RWPE2 (cell line): ENCODE measurements at places on chromosomes 1 and 21.
A peak's percentile ranks its signal among the peaks of the same experiment; 100 is the strongest.

- DNase-seq = no peak
Observed at GRCh38 chr1:212920246-212920645, 30.1 kb upstream of the VASH2 start.

DNA sequence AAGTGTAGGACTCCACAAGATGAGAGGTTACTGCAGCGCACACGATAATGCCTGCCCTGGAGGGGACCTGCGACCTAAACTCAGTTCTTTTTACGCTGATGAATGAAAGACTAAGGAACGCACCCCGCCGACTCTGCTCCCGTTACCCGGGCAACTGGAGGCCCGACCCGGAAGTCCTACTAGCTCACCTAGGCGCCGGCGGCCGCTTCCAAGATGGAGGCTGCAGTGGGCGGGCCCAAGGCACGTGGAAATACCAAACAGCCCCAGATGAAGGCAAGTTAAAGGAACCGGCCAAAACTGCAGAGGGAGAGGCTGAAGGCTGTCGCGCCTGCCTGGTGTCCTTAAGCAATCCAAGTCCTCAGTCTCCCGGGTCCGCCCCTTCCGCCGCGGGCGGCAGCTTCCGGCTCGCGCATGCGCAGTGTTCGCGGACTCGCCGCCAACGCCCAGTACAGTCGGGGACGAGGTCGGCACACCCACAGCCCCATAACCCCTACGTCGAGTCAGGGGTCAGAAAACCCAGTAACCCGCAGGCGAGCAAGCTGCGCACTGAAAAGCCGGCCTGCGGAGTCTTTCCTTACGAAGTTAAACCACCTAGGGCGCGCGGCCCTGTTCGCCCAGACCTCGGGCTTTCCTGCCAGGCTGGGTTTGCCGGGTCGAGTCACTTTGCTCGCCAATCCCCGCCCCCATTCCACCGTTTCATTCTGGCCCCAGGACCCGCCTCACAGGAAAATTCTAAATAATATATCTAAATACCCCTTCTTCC, at the start of gene SETD4:
SETD4 (minus strand) TSS at position 368 of the 763 bp plus-strand sequence. CDS start 1,638 bp downstream, outside the sequence.
- DNase-seq = peak; percentile 93

DNA sequence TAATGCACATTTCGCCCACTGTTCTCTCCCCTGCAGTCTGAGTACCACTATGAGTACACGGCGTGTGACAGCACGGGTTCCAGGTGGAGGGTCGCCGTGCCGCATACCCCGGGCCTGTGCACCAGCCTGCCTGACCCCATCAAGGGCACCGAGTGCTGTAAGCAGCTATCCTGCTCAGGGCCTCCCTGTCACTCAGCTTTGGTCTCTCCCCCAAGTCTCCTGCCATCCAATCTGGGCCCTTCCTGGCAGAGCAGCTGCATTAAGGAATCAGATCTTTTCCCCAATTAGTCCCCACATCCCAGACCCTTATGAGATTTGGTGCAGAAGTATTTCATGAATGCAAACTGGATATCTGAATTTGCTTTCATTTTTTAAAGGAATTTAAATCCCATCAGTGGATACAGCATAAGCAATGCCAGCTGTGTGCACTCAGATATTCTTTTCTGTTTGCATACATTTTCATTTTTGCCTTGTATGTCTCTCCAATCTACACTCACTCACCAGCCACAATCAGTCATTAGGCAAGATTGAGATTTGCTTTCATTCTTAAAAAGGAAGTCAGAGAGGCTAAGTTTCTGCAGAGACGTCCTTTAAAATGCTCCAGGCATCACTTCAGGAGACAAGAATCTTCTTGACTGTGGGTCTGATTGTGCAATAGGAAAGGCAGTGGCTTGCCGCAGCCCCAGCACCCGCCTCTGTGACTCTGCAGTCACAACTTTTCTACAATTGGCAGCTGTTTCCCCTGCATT, 48.1 kb downstream of the ELAPOR1 start:
- no peak for DNase-seq

DNA sequence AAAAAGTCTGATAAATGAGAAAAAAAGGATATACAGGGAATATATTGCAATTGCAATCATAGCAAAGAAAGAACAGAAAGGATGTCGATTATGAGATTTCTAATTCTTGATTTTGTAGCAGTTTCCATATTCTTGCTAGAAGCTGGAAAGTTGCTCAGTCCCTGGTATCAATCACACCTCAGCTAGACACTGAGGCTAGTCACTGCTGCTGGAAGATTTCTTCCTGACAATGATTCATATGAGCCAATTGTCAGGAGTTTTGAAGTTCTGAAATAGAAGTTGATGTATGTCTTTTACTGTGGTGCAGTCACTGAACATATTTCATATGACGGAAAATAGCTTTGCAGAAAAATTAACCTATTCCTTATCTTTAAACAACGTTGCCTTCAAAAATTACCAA, 208.4 kb upstream of the C1orf105 start:
- DNase-seq = no peak

DNA sequence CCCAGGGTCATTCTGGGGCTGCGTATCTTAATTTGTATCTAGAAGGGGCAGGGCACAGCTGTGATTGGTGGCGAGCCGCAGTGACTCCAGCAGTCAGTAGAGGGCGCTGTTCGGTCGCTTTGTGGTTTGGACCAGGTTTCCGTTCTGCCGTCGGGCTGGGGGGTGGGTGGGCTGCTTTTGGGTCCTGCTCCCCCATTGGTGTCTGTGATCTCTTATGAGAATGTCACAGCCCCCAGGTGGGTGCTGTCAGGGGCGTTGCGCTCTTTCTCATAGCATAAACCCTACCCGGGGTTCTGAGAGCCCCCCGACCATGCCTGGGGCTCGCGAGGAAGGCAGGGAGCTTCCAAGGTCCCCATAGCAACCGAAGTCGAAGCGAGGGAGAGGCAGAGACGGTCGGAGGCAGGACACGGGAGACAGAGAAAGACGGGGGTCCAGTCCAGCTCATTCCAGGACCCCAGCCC, 5.4 kb downstream of the TFF3 start:
- DNase-seq = no peak

DNA sequence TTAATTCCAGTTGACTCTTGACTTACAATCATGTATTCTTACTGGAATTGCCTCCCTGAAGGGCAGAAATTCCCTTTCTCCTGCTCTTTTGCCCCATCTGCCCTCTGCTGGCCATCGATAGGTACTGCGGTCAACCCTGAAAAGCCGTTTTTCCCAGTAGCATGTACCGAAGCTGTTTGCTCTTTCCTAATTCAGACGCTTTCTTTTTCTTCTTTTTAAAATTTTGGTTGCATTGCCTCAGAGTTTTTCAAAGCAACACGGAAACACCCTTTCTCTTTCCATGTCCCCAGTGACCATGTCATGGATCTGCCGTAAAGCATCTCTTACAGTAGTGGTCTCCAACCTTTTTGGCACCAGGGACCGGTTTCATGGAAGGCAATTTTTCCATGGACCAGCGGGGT, 164.2 kb upstream of the C1orf21 start:
- DNase-seq = no peak

GRCh38 chr1:228898582-228898992, 163.3 kb downstream of the RHOU start:
- no peak for DNase-seq

GRCh38 chr1:243770860-243771259, 79.2 kb downstream of the AKT3 start:
- no peak for DNase-seq

DNA sequence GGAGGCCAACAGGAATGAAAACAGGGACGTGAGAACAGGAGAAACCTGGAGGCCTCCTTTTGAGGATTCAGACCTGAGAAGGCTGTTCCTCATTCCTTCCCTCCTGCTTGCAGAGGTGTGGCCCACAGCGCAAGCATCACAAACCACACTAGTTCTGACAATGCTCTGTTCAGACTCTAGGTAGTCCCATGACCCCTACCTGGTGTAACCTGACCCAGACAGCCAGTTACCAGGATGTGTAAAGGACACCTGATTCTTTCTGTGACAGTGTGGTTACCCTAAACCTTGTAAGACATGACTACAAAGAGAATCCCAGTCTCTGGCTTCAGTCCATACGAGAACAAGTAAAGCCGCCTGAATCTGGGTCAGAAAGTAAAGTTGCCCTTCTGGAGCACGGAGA, 3.2 kb downstream of the MECR start:
- DNase-seq = no peak

GRCh38 chr1:202791077-202791747, 17.0 kb downstream of the KDM5B start:
- no peak for DNase-seq

GRCh38 chr21:34570313-34570712, 44.6 kb downstream of the RCAN1 start:
- DNase-seq = no peak

GRCh38 chr1:41041614-41042270, 20.2 kb upstream of the SLFNL1 start:
- DNase-seq = no peak

DNA sequence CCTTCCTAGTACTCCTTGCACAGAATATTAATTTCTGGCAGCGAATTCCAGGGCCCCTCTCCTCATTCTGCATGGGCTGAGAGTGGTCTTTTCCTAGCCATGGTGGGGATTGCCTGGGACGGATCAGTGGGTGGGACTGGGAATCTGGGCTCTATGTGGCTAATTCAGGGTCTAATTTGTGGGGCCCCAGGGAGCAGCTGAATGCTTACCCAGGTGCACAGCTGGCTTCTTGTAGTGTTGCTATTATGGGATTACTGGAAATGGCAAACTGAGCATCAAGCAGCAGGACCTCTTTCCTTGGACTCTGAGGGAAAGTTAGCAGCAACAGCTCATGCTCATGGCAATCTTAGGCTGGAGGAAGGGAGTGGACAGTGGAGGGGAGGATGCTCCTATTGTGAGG, 187.1 kb upstream of the CACNA1E start:
- DNase-seq = no peak

- no peak for DNase-seq
Observed at GRCh38 chr1:163875200-163875926, 553.6 kb downstream of the NUF2 start.

DNA sequence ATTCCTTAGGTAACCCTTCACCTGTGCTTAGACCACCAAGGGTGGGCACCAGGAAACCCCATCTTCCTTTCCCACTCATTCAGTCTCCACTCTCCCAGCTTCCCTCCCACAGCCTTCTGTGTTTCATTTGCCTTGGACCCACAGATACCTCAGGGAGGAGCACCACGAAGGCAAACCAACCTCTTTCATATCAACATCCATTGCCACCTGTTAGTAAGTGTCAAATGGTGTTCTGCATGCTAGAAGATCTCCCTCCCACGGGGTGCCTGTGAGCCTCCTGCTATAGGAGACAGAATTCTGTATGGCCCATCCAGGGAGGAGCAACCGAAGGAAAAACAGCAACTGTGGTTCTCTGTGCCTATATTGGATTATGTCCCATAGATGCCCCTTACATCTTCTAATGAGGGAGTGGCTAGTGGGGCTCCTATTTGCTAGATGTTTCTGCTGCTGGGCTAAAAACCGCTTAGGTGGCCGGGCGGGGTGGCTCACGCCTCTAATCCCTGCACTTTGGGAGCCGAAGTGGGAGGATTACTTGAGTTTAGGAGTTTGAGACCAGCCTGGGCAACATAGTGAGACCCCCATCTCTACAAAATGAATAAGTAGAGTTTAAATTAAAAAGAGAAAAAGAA, 25.6 kb upstream of the SCCPDH start:
- DNase-seq = no peak

DNA sequence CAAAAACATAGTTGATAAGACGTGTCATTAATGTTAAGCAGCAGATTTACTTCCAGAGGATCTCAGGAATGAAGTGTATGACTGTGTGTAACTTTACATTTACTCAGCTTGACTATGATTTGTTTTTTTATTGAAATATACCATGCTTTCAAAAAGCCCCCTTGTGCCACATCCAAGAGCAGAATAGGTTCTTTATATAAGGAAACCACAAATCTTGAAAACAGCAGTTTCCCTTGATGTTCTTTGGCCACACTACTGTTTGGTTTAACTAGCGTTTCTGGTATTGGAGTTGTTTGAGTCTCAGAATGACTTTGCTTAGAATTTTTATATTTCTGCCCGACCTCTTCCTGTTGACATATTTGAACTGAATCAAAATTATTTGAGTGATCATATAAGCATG, 25.0 kb downstream of the LRRC8C start:
- no peak for DNase-seq

- DNase-seq = no peak
Observed at GRCh38 chr21:15820327-15820726, 90.5 kb downstream of the USP25 start.

GRCh38 chr21:14438211-14438610, 55.3 kb upstream of the HSPA13 start:
- no peak for DNase-seq

DNA sequence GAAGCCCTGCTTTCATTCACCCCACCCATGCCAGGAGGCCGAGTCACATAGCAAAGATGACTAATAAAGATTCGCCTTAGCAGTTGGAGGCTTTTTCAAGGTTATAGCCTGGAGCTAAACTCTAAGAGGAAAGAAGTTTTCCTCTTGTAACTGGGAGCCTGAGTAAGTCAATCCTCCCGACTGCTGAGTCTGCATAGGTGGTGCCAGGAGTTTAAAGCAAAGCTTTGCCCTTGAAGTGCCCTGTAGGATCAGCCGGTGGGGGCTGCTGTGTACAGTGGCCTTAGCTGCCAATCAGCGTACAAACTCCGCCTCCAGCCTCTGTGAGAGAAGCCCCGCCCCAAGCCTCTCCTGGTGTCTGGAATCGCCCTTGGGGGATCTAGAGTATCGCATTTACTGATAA, 147.5 kb upstream of the SPATA6 start:
- peak; percentile 60 for DNase-seq

DNA sequence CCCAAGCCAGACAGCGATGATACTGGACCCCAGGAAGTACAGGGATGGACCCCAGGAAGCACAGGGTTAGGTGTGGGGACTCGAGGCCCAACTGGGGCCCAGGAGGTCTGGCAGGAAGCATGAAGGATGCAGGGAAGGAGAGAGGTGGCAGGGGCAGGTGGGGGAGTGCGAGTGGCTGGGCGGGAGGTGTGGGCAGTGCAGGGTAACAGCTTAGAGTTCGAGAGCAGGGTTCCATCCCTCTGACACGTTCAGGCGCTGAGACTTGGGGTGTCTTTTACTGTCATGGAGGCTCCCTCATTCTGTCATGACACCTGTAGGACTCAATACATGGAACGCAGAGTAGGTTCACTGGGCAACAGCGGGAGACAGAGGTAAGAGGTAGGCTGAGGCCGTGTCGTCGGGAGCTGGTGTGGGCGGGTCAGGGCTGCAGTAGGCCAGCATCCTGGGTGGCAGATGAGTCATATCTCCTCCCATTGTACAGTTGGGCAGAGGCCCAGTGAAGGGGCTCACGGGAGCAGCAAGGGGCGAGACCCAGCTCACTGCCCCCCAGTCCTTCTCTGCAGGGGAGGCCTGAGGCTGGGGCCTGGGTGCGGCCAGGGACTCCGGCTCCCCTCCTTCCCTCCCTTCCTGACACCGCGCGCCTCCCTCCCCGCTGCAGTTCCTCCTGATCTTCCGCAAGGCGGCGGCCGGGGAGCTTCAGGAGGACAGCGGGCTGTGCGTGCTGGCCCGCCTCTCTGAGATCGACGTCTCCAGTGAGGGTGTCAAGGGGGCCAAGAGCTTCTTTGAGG, 11.6 kb upstream of the CTRC start:
- no peak for DNase-seq

DNA sequence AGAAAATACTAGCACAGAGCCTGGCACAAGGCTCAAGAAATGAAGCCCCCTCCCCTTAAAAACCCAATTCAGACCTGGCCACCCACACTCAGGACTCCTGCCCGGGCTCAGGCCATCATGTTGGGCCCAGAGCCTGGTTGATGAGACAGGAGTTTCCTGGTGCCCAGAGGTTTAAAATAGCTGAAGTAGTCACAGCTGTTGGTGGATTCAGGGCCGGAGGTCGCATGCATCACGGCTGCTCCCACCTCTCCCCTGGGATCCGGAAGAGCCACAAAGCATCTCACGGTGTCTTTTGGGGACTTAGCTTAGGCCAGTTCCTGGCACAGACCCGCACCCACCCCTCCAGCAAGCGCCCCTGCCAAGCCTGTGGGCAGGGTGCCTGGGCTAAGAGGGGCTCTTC, 2.6 kb upstream of the PADI2 start:
- DNase-seq = no peak
